Prostate gland (tissue), 2 donors: ENCODE measurements at places on chromosomes 6 and 20. TPM values are rescaled to one million over a fixed set of nuclear protein-coding genes. Genes with fewer than 3 reads are reported as not detected.

Gene MAS1
- not detected for total RNA-seq

- DNase-seq = no peak
Observed at GRCh38 chr6:16819752-16820151, 58.5 kb upstream of the ATXN1 start.

DNA sequence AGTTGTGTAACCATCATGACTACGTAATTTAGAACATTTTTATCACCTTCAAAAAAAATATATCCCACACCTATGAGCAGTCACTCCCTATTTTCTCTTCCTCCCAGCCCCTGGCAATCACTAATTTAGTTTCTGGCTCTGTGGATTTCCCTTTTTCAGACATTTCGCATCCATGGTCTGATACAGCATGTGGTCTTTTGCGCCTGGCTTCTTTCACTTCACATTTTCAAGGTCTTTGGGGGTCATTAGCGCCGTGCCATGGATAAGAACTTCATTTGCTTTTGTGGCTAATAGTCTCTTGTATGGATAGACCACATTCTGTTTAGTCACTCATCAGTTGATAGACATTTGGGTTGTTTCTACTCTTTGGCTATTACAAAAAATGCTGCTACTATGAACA lies 44.9 kb upstream of the DUSP22 start:
- no peak for DNase-seq

Gene ID4
- total RNA-seq = 63.6 TPM

Gene DEF6
- 33.4 TPM for total RNA-seq

Gene VIP
- total RNA-seq = not detected

DNA sequence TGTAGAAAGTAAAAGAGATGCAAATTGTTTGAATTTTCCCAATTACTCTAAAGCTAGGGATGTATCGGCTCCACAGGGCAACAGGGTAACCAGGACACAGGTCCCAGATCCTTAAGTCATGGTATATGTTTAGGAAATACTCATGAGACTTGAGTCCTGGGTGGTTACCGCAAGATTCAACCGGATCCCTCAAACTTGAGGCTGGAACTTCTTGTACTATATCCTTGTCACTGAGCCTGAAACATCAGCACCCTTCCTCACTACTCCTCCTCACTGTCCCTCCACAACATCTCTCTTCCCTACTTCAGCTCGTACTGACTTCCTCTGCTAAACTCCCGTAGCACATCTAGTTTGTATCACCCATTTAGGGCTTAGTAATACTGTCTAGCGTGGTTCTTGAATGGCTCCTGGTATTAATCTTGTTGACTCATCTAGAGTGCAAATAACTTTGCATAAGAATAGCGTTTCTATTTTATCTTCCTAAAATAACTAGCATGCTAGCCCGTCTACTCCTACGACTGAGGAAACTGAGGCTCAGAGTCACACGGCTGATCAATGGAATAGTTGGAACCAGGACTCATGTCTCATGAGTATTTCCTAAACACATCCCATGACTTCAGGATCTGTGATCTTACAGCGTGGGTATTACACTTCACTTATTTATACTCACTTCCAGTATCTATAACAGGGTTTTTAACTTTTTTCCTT lies 72.1 kb downstream of the FILIP1 start:
- no peak for DNase-seq

Gene CGA
- total RNA-seq = 2.2 TPM

- DNase-seq = peak; percentile 7
Observed at GRCh38 chr6:70956451-70957283, at the start of gene B3GAT2. Gene B3GAT2 (minus strand): TSS chr6:70957060. CDS start chr6:70956429, 631 bp downstream.

DNA sequence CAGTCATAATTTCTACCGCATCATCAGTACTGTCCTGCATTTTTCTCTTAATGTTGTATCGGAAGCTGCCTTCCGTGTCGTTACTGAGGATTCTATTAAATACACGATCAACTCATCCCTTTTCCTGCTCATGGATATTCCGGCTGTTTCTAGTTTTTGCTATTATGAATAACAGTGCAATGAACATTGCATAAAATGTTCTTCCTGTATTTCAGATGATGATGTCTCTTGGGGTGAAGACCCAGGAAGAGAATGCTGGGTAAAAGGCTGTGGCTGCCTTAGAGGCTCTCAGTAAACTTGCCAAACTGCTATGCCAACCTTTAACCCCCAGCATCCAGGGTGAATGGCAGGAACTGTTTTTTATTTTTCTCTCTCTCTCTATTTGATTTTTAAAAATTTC lies 24.1 kb upstream of the EPB41L1 start:
- DNase-seq = no peak

DNA sequence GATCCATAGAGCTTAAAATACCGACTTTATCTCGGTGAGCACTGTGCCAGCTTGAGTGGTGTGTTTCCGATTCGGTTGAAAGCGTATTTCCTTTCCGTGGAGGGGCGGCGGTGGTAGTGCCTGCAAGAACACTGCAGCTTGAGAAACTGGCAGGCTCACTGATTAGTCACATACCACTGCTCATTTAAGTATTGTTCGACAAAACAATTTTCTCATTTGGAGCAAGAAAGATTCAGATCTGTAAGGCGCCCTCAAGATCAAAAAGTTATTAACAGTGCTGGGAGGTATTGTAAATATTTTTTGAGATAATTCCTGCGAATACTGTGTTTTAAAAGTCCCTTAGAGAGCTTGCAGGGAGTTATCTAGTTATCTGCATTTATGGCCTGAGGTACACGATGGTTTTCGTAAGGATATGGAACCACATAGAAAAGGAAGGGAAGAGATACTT lies 1.3 kb downstream of the MAPK14 start:
- peak; percentile 69 for DNase-seq

Gene AK9
- 22.0 TPM for total RNA-seq

DNA sequence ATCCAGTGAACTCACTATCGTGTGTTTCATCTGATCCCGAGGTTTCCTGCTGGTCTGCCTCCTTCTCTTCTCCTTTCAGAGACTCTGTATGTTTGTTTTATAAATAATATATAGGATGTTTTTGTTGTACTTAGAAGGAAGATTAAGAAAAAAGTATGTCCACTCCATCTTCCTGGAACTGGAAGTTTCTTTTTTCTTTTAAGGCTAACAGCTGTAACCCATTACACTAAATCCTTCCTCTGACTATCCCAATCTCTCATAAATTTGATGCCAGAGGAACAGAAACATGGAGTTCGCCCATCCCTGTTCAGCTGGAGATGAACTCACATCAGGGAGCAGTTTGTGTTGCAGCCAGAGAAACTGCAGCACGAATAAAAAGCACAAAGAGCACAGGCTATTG lies 20.7 kb downstream of the RIPK1 start:
- no peak for DNase-seq

DNA sequence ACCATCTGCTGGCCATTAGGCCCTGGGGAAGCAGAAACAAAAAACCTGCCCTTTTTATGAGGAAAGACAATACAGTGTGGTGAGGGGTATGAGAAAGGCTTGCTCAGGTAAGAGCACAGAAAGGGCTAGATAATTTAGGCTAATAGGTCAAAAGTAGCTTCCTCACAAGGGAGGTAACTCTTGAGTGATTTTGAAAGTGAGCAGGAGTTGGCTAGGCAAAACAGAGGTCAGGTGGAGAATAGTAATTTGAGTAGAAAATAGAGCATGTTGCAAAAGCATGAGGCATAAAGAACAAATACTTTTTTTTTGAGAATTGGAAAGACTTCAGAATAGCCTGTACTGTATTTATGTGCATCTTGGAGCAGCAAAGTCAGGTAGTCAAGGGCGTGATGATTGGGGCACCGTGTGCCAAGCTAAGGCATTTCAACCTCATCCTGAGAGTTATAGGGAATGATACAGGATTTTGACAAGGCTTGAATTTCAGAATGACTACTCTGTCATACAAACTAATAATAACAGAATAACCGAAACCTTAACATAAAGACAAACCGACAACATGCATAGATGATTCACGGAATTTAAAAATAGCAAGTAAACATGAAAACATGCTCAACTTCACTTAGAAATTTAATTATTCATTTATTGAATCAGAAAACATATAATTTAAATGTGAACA lies 123.0 kb upstream of the ENPP5 start:
- no peak for DNase-seq

Gene SCAND1
- 199 TPM for total RNA-seq

Gene ATRN
- total RNA-seq = 34.6 TPM

Gene SLC4A11
- 12.7 TPM for total RNA-seq

DNA sequence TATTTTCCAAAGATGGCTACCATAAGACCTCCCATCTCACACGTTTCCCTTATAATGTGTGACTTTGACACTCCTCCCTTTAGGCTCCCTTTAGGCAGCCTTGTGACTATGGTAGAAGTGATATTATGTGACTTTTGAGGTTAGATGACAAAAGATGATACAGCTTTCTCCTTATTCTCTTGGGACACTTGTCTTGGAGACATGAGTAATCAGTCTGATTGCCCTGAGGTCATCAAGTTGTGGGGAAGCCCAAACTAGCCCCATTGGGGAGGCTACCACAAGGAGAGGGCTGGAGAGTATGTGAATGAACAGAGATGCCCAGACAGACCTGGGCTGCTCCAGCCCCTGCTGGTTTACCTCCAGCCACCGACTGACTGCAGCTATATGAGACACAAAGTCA lies 10.6 kb upstream of the DLK2 start:
- DNase-seq = no peak

Gene OR2W1
- not detected for total RNA-seq

- no peak for DNase-seq
Observed at GRCh38 chr6:10463491-10464481, 48.9 kb upstream of the TFAP2A start.

- no peak for DNase-seq
Observed at GRCh38 chr20:13298692-13299373, 77.8 kb downstream of the ISM1 start.

GRCh38 chr6:105711216-105711615 lies 308.3 kb upstream of the PREP start:
- DNase-seq = no peak

GRCh38 chr20:11716239-11716944 lies 201.3 kb upstream of the BTBD3 start:
- no peak for DNase-seq

- DNase-seq = no peak
Observed at GRCh38 chr6:56040223-56040622, 164.8 kb upstream of the BMP5 start.

- no peak for DNase-seq
Observed at GRCh38 chr6:22250486-22250885, 46.4 kb downstream of the PRL start.

DNA sequence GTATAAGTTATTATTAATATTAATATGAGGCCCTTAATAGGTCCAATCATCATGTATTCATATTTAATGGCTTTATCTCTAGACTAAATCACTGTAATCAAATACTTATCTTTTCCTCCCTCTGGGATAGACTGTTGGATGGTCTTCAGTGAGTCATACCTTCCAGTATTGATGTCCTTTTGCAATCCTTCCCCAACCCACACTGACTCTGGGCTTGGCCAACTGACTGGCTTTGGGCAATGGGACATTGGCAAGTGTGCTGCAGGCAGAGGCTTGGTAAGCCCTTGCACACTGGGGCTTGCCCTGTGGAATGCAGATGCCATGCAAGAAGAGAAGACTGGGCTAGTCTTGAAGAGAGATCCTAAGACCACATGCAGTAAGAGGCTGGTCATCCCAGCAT lies 136.6 kb downstream of the CCDC170 start:
- no peak for DNase-seq

Gene MCCD1
- not detected for total RNA-seq

Gene SPATA25
- total RNA-seq = 2.0 TPM

GRCh38 chr20:16566080-16566479 lies 7.2 kb downstream of the KIF16B start:
- no peak for DNase-seq

Gene PRSS35
- total RNA-seq = 2.4 TPM

Gene ESR1
- 5.6 TPM for total RNA-seq

DNA sequence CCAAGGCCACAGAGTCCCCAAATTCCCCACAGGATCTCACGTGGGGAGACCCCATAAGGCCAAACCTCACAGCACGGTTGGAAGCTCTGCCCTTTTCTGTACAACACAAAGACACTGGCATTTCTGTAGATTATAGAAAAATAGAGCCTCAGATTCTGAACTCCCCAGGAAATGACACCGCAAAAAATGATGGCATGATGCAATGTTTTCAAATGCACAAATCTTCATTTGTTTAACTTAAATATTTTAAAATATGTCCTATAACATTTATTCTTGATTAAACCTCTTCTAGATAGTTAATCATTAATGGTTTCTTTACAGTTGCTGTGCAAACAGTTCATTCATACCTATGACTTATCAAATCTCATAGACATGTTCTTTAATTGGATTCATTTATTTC lies 33.8 kb downstream of the SIM1 start:
- DNase-seq = no peak

Gene SPDEF
- total RNA-seq = 165 TPM

Gene MUC22
- total RNA-seq = not detected

DNA sequence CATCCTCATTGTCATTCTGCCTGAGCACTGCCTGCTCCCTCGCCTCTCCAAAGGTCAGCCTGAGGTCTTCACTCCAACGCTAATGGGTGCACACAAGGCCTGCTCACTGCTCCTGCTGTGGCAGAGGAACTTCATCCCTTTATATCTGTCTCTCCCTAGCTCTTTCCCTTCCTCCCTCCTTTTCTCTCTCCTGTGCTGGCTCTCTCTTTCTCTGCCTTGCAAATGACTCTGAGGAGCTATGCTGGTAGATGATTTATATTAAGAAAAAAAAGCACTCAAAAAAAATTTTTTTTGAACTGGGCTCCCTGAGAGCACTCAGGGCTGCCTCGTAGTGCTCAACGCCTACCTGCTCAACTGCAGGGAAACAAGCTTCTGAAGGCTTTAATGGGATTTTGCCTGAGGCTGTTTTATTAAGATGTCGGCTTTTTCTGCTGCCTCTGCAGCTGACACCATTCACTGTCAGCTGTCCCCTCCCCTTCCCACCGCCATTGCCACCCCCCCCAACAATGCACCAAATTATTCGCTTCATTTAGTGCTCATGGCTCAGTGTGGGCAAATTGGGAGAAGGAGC lies 137.7 kb upstream of the DEFB112 start:
- no peak for DNase-seq

DNA sequence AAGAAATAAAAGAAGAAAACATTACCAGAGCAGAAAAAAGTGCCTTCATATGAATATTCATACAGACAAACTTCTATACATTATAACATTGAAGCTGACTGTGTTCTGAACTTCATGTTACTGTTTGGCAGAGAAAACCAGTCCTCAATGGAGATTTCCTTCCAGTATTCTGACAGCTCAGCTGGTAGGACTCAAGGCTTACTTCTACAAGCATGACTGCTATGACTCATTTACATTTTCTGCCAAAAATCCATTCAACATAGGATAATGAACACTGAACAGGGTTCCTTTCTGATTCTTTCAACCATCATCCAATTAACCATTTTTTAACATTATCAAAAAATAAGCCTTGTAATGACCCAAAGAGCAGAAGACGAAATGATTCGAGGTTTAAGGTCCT lies 25.4 kb downstream of the COL9A1 start:
- no peak for DNase-seq

DNA sequence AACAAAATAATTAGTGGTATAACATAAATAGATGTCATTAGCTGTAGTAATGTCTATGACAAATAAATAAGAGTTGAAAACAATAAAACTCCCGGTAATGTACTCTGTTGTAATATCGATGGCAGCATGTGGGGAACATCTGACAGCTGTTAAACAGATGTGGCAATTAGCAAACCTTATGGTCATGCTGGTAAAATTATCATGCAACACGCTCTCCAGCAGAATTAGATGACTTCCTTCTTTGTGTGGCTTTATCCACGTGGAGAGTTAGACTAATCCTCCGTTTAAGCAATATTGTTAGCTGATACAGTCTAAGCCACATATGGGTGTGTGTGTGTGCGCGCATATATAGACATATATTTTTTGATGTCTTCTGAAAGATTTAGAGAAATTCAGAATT lies 77.7 kb upstream of the ZFP64 start:
- DNase-seq = no peak

- no peak for DNase-seq
Observed at GRCh38 chr6:136772685-136773472, 19.4 kb downstream of the MAP3K5 start.

Gene TAGAP
- 2.6 TPM for total RNA-seq
